ENCODE measurements at places on chromosomes 7 and 10.

DNA sequence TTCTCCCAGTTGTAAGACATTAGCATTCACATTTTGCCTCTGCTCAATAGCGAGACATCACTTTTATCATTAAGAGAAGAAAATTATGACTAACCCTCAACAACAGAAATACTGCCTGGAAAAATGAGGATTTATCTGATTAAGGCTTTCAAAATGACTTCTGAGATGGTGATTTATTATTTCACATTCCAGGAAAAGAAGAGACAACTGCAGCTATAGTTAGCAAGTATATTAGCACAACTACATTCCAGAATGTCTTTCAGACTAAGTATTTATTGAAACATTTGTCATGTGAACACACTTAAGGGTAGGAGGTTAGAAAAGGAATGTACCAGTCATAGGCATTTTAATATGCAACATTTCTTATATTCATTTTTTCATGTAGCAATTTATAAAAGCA lies 162.0 kb downstream of the IQUB start:
- DNase-seq, result no peak

GRCh38 chr10:124345521-124345920 lies 73.2 kb downstream of the OAT start:
- no peak for DNase-seq

DNA sequence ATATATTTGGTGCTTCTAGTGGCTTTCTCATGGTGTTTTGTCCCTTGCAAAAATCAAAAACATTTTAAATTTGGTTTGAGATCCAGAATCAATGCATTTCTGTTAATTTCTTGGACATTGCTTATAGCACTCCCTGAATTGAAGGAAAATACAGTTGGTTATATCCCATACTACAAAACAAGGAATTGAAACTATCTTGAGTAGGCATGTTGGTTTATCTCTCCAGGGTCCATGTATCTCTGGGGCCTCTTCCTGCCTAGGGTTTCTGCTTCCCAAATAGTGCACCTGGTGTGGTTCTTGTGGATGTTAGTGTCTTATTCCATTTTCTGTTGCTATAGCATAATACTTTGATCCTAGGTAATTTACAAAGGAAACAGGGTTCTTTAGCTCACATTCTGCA lies 212.4 kb downstream of the CAMK1D start:
- no peak for DNase-seq

- DNase-seq, result no peak
Observed at GRCh38 chr10:120793088-120793487, 58.1 kb upstream of the WDR11 start.

DNA sequence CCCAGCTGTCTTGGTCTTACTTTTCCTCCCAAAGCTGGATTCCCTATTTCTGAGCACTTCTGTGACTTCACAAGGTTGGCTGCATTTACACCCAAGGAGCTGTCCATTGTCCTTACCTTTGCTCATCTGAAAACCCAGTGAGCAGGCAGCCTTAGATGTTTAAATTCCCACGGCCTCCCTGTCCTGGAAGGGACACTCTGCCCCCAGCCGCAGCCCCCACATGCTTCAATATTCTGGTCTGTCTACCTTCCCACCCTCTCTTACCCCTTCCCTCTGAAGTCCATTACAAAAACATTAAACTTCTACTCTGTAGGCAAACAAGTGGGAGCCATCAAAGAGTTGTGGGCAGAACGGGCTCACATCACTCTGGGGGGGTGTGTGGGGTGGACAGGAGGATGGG lies 73.8 kb upstream of the EFCAB10 start:
- DNase-seq, result no peak

DNA sequence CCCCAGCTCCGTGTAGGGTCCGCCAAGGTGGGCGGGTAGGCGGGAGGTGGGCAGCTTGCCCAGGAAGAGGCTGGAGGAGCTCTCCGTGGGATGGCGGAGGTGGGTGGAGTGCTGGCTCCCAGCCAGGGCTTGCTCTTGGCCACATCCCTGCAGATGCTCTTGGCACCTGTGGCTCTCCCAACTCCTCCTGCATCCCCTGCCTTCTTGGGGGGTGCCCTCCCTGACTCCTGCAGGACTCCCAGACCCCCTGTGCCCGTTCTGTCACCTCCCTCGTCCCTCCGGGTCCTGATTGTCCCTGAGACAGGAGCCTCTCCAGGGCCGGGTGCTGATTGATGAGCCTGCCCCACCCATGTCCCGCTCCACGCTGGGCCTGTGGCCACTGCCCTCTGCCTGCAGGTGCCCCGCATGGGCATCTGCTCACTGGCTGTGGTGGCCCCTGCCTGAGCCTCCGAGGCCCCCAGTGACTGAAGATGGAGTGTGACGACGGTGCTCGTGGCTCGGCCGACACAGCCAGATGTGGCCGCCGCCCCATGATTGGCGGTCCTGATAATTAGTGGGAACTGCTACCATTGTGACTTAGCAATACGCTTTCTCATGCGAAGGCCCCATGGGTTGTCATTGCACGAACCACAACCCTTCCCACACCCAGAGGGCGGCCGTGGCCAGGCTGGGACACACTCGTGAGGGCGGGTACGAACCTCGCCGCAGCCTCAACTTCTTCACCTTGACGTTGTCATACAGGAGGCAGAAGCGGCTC lies 23.6 kb downstream of the CFAP46 start:
- DNase-seq, result no peak

DNA sequence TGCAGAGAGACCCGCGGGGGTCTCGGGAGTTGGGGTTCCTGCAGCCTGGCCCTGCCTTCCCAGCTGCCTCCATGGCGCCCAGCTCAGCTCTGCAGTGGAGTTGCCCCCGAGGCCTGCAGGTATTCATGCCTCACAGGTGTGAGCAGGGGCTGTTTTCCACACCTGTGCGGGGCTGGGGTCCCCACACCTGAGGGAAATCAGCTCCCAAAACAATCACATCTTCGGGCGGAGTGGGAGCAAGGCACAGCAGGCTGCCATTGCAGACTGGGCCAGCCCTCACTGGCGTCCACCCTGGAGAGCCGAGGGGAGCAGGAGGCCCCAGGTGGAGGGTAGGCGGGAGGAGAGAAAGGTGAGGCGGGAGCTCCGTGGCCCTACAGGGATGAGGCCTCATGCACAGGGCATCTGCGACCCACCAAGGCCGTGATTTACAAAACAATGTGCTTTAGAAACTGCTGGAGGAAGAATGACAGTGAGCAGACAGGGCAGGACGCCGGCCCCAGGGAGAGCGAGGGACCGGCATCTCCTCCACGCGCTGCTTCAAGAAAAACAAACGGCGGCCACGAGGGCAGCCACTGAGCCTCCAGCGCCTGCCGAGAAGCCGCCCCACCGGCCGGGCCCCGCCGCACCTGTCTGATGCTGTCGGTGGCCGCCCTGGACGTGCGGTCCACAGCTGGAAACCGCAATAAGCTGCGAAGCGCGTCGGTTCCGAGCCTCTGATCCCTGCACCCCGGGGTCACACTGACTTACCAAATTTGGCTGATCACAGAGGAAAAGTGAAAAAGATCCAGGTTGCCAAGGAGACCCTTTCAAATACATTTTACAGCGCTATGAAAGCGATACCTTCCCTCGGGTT lies 53.0 kb upstream of the PDGFA start:
- DNase-seq, result no peak

GRCh38 chr7:99525713-99526440 lies 21.4 kb downstream of the ZKSCAN5 start:
- DNase-seq, result no peak

DNA sequence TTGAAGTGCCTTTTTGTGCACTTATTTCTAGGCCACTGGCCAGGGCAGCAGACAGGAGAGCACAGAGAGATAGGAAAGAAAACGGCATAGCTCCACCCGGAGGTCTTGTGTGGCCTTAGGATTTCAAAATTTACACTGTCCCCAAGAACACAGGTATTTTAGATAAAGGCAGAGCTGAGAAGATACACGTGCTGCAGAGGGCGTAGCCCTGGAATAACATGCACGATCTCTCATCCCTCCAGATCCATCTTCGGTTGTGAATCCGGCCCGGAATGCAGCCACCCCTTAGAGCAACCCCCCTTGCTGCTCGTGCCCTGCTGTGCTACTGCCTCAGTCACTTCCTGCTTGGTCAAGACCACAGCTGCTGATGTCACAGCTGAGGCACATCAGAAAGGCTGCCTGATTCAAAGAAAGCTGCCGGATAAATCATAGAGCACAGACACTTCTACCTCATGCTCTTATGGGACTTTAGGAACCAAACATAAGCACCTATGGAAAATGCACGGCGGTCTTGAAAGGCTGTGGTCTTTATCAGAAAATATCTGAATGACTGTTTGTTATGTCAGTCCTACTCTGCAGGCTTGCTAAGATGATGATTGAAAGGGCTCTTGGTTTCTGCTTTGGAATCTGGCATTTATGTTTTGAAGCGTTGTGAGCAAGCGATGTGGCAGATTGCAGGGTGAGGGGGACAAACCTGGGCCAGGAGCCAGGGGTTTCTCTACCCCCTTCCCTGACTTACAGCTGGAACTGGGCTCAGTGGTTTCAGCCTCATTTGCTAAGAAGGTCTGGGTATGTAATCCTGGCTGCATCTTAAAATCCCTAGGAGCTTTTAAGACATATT lies 152.0 kb downstream of the SVIL start:
- DNase-seq, result no peak

GRCh38 chr10:6843481-6843881 lies 263.4 kb upstream of the PRKCQ start:
- no peak for DNase-seq

- no peak for DNase-seq
Observed at GRCh38 chr10:7957591-7957990, 96.9 kb upstream of the GATA3 start.

- DNase-seq, result no peak
Observed at GRCh38 chr10:79129361-79129997, 60.7 kb downstream of the ZMIZ1 start.

- peak; percentile 14 for DNase-seq
Observed at GRCh38 chr10:62456611-62457101, 82.5 kb downstream of the ZNF365 start.

Measured in GM12892 (cell line).